Caco-2 (cell line): ENCODE measurements at places on chromosomes 12 and 14.

- no peak for DNase-seq
Measured at GRCh38 chr12:82665142-82665923, 21.4 kb upstream of the TMTC2 start.

DNA sequence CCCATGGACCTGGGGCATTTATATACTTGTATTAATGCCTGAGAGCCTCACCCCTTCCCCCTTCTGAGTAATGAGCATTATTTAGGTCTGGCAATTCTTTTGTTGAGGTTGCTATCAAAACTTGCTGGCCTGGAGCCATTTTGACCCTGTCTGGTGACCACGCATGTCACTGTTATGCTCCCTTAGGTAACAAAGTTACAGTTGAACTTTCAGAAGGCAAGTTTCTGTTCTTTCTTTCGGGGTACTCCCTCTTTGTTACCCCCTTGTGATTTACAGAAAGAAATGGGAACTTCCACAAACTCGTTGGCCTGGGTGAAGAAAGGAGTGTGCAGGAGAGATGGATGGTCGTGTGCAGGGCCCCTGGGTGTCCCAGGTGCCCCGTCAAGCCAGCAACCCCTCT lies 305.4 kb downstream of the DPF3 start:
- no peak for DNase-seq

- no peak for DNase-seq
Measured at GRCh38 chr12:114623737-114624136, 60.2 kb downstream of the TBX3 start.

- DNase-seq, result no peak
Measured at GRCh38 chr12:58079806-58080205, 138.4 kb downstream of the ATP23 start.

- no peak for DNase-seq
Measured at GRCh38 chr12:6215932-6216494, 15.8 kb downstream of the CD9 start.

GRCh38 chr14:80653956-80654355 lies 287.6 kb downstream of the CEP128 start:
- no peak for DNase-seq

- DNase-seq, result no peak
Measured at GRCh38 chr12:55845785-55846496, 3.2 kb upstream of the MMP19 start.

DNA sequence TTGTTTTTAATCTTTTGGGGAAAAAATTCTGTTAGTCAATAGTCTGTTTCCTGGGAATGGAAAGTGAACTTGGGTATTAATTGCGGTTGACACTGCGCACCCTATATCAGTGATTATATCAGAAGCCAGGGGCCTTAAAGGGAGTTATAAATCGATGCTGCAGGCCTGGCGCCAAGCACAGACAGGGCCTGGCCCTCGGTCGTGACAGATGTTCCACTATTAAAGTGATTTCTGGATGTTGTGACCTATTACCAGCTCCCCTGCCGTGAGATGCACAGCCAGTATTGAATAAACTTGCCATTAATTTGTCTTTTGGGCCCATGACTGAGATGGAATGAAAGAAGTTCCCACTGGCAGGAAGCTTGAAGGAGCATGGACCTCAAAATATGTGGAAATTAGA lies 45.1 kb upstream of the KITLG start:
- DNase-seq, result no peak

DNA sequence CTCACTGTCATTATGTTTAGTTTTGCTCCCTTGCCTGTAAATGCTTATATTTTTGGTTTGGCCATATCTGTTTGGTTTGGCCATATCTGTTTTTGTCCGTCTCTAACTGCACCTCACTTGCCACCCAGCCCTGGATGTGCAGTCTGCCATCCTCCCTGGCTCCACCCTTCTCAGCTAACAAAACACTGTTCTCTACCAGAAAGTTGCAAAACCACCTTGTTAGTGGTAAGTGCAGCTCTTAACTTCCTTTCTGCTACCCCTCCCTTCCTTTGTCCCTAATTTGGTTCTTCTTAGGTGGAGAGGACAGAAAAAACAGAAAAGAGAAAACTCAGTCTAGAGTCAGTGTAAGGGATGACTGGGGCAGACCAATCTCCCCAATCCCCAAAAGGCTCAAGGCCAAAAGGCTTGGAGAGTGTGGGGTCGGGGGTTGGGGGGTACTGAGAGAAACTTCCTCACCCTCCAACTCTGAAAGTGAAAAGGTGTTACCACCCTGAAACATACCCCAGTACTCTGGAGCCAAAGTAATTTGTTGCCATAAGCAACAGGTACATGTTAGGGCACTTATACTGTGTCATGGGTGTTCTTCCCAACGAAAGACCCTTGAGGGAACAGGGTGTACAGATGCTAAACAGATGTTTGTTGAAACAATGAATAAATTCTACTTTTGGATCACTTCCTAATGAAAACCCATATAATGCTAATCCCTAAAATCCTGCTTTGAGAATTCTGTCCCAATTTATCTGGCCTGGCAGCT lies 5.0 kb downstream of the BIN2 start:
- DNase-seq, result no peak

DNA sequence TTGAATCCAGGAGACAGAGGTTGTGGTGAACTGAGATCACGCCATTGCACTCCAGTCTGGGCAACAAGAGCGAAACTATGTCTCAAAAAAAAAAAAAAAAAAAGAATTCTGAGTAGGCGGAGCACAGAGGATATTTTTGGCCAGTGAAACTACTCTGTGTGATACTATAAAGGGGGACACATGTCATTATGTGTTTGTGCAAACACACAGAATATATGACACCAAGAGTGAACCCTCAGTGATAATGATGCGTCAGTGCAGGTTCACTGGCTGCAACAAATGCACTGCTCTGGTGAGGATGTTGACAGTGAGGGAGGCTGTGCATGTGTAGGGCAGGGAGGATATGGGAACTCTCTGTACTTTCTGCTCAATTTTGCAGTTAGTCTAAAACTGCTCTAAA lies 24.2 kb downstream of the FBXO21 start:
- no peak for DNase-seq

GRCh38 chr14:61342486-61342885 lies 21.1 kb downstream of the PRKCH start:
- no peak for DNase-seq

GRCh38 chr12:119624966-119625365 lies 31.4 kb downstream of the TMEM233 start:
- DNase-seq, result no peak

DNA sequence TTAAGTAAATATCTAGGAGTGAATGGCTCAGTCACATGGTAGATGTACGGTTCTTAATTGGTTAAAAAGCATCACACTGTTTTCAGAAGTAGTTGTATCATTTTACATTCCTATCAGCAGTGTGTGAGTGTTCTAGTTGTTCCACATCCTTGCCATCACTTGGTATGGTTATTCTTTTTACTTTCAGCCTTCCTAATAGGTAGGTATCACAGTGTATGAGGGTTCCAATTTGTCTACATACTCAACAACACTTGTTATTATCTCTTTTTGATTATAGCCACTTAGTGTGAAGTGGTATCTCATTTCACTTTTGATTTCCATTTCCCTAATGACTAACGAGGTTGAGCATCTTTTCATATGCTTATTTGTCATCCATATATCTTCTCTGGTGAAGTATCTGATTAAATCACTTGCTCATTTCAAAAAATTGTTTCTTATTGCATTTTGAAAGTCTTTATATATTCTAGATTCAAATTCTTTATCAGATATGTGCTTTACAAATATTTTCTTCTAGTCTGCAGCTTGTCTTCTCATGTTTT lies 3.5 kb upstream of the SPRYD3 start:
- DNase-seq, result no peak

GRCh38 chr12:125220404-125221273 lies 155.4 kb downstream of the AACS start:
- DNase-seq, result no peak

DNA sequence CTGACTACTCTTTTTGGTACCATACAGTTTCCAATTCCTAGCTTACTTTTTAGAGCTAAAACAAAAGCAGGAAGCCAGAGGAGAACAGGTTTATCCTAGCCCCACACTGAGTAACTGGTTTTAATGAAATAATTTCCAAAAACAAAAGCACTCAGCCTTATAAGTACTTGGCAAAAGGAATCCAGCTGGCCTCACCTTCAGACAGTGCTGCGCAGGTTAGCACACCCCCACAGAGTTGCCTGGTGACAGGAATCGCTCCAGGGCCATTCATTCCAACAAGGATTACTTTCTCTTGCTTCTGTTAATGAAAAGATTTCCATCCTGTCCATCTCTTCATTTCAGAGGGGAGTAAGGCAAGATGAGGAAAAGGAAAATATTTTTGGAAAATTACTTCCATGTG lies 84.6 kb downstream of the SCFD1 start:
- DNase-seq, result no peak

GRCh38 chr12:30098677-30099076 lies 314.9 kb upstream of the TMTC1 start:
- no peak for DNase-seq
